ENCODE measurements at places on chromosomes 11 and 22.

- DNase-seq: no peak
Observed at GRCh38 chr22:49749885-49750510, 77.7 kb downstream of the BRD1 start.

DNA sequence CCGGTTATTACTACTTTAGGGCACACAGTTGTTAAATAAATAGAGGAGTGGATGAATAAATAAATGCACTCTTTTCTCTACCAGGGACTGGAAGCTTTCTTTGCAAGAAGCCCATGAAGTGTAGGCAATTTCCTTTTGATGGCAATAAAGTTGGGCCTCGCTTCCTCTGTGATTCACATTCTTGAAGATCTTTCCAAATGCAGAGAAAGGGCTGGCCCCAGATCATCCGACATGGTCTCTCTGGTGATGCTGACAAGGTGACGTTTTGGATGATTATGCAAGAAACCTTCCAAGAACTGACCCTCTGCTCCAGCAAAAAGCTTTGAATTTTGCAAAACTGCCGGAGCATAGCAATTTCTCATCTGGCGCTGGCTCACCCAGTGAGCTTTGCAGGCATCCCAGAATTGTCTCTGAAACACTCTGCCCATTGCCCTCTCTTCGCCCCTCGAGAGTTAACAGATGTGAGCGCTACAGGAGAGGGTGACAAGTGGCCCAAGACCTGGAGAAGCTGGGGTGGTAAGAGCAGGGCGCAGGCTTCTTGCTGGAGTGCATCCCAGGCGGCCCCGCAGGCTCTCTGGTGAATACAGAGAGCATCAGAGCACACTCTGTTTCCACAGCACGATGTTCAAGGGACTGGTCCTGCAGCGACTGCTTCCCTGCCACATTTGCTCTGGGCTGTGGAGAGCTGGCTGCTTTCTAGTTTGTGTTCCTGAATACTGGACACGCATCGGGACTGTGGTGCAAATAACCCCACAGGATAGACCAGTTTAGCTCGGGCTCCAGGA lies 11.5 kb upstream of the IFT27 start:
- no peak for DNase-seq

GRCh38 chr11:17803754-17804334 lies 69.3 kb downstream of the KCNC1 start:
- DNase-seq: no peak

DNA sequence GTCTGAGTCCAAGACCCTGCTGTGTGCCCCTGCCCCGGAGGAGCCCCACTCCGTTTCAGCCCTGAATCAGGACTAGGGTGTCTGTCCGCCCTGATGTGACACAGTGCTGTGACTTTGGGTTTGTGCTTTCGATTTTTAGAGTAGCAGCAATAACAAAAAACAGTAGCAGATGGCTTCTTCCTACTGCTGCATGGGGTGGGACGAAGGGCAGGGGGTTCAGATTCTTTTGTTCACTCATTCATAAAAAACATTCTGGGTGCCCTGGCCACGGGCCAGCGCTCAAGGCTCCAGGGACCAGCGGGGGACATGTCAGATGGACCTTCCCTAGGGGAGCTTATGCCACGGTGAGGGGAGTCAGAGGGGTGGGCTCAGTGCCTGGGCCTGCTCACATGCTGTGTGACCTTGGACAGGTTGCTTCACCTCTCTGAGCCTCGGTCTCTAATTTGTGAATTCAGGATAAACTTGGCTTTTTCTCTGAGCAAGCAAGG lies 24.6 kb upstream of the PRR5 start:
- no peak for DNase-seq

DNA sequence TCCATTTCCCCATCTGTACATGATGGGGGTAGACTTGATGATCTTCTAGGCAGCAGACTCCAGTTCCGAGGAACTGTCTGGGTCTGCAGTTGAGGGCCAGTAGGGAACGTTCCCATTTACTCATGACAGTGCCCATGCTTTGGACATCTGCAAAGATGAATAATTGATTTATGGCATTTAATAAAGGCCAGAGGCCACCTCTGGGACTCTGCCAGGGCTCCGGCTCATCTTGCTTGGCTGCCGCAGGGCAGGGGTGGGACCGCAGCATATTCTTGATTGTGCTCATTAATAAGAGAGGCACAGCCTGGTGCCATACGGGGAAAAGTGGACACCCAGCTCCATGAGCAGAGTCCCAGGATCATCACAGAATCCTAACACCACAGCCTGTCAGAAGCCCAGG lies 28.1 kb upstream of the KLHL35 start:
- no peak for DNase-seq
